ENCODE measurements at places on chromosomes 1 and 21.

DNA sequence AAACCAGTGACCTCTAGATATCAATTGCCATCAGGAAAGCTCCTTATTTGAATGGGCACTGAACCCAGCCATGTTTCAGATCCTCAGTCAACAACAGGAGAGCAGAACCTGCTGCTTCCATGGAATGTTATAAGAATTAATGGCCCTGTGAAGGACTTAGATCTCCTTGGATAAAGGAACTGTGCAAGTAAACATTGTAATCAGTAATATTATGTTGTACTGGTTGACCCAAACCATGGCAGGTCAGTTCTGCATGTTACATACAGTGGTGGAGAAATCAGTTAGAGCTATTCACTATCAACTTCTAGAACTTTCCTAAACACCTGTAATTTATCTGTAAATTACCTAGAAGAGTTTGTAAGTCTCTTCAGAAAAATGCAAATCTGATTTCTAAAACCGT lies 11.2 kb upstream of the CLDN8 start:
- no peak for DNase-seq

DNA sequence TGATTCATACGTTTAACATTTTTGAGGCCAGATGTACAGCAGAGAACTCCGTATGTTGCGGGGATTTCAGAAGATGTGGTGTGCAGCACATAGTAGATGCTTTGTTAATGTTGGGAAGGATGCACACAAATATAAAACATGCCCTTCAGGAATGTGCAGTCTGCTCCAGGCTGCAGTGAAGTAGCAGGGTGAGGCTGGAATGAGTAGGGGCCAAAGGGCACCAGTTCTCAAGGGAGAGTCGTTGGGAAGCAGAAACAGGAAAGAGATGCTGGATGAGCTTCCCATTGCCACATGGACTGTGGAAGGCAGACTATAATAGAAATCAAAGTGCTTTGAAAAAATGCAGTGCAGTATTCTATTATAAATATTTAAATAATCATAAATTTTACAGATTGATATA lies 126.9 kb downstream of the NOS1AP start:
- no peak for DNase-seq

GRCh38 chr1:102047724-102048123 lies 51.0 kb upstream of the OLFM3 start:
- no peak for DNase-seq

- DNase-seq: no peak
Observed at GRCh38 chr1:11456965-11457364, 22.0 kb upstream of the DISP3 start.

- no peak for DNase-seq
Observed at GRCh38 chr1:217088011-217088410, 364.8 kb upstream of the ESRRG start.

DNA sequence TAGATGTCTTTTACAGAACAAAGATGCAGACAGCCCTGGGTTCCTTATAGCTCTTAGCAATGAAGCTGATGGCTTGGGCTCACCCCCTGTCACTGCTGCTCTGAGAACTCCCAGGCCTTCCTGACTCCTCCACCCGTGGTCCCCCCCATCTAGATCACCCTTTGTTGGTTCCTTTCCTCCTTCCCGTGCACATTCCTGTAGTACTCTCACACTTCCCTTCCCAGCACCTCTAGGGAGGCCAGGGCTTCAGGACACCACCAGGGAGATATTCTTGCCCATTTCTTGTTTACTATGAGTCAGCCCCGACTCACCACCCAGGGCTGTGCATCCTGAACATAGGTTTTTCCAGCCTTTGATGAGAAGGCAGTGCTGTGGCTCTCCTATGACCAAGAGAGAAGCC lies 14.4 kb upstream of the NOS1AP start:
- no peak for DNase-seq

- peak; percentile 49 for DNase-seq
Observed at GRCh38 chr1:179809506-179810366, 66.6 kb downstream of the FAM163A start.

DNA sequence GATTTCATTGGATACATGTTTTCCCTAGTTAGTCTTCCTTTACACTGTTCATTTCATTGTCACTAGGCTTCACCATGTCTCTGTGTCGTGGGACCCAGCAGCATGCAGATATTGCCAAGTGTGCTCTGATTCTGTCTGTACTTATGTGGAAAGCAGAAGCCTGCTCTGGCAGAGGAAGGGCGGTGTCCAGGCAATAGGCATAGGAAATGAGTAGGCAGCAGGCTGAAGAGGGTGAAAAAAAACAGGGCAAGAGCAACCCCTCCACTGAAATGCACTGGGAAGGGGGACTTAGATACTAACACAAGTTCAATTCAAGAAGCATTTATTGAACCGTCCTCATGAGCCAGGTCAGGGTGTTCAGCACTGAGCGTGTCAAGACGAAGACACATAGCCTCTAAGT lies 85.2 kb upstream of the VAV3 start:
- no peak for DNase-seq

DNA sequence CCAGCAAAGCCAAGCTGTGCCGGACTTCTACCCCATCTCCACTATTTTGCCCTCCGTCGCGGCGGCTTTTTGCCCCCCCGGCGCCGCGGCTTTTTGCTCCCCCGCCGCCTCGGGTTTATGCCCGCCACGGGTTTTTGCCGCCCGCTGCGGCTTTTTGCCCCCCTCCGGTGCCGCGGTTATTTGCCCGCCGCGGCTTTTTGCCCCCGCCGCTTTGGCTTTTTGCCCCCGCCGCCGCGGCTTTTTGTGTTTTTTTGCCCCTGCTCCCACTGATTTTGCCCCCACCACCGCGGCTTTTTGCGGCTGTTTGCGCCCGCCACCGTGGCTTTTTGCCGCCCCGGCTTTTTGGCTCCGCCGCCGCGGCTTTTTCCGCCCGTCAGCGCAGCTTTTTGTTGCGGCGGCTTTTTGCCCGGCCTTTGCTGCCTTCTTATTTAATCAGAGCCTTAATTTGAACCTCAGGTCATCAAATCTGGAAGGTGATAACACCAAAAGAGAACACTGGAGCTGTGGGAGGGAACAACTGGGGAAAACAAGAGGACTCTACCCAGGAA lies 106.0 kb downstream of the TPTE start:
- DNase-seq: no peak

DNA sequence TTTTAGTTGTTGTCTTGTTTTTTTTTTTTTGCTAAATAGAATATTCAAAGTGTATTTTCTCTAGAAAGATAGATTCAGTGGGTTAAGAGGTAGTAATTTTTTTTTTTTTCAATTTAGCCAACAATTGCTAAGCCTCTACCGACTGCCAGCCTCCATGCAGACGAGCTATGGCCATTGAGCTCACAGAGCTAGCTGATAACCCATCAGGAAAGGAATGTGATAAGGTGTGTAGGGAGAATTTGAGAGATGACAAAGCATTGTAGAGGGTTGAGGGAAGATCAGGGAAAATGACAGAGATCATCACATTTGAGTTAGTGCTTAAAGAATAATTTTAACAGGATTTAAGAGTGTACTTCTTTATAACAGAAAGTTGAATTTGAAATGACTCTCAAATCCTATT lies 30.6 kb downstream of the DNM3 start:
- no peak for DNase-seq

GRCh38 chr1:215146240-215146975 lies 63.9 kb downstream of the KCNK2 start:
- DNase-seq: no peak

GRCh38 chr1:243495442-243496186 lies 239.8 kb downstream of the SDCCAG8 start:
- DNase-seq: no peak

- DNase-seq: no peak
Observed at GRCh38 chr1:207034998-207035397, 2.4 kb upstream of the C1orf116 start.

GRCh38 chr1:59422921-59423575 lies 126.2 kb downstream of the FGGY start:
- DNase-seq: no peak

- no peak for DNase-seq
Observed at GRCh38 chr1:90319918-90320317, 325.0 kb downstream of the ZNF326 start.

- DNase-seq: no peak
Observed at GRCh38 chr1:93669369-93669768, 12.3 kb downstream of the BCAR3 start.

DNA sequence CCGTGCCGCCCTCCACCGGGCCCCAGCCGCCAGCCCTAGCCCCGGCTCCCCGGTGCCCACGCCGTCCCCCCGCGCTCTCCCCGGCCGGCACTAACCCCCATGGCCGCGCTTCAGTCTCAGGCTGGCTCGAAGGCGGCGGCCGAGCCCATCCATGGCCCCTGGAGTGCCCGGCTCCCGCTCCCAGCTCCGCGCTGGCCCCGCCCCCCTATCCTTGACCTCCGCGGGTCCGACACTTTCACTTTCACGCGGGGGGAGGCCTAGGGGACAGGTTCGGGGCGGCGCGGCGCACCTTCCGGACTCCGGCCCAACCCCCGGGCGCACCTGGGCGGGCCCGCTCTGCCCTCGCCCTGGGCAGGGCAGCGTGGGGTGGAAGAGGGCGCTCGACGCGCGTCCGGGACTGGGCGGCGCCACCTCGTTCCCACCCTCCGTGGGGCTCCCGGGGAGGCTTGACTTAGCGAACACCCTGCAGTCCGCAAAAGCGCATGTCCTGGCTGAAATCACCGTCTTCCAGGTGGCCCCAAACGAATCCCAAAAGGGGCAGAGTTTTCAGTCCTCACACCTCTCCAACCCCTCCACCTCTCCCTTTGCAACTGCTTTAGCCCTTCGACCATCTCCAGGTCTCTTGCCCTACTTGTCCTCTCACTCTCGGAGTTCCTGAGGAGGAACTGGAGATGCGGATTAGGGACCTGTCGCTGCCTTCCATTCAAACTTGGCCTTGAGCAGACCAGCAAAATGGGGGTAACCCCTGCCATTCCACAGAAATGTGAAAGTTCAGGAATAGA lies 3.9 kb upstream of the DENND2D start:
- no peak for DNase-seq

DNA sequence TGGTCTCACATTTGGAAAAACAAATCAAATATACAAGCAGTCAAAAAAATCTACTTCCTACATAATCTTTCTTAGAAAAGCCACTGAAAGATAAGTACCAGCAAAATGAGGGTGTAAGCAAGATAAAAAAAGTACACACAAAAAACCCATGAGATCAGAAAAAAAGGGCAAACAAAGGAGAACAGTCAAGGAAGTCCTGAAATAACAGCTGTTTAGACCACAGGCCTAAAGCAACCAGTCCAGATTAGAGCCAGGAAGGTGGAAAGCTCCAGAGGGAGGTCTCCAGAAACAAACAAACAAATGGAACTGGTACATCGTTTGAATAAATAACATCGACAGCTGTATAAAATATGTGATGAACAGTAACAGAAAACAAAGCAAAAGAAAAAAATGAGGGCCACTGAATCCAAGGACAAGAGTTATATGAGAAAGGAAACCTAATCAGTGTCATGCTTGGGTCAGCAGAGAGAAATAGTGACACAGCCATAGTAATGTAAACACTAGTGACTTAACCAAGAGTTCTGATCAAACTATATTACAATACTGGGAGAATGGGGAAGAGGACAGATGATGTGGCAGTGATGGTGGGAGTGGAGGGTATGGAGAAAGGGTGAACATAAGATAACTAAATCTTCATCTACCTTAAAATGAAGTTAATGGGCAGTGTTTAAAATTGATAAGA lies 67.5 kb downstream of the NVL start:
- no peak for DNase-seq

DNA sequence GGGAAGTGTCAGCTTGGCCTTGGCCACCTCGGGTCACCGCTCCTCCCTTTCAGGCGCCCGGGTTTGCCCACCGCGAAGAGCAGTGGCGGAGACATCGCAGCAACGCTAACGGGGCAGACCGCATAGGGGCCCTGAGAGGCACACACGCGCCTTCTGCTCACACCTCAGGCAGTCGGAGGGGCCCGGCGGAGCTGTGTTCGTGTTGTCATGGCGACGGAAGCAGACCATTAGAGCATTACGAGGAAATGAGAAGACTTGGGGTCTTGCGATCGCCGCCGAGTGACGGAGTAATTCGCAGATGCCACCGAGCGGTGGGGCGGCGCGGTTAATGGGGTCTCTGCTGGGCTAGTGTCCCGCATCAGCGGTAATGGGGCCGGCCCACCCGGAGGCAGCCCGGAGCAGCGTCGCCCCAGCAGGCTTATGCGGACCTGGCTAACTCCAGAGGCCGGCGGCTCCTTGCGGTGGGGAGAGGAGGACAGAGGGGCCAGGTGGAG lies 144.1 kb downstream of the TNR start:
- DNase-seq: no peak

- no peak for DNase-seq
Observed at GRCh38 chr1:57600424-57600823, 176.6 kb upstream of the DAB1 start.

DNA sequence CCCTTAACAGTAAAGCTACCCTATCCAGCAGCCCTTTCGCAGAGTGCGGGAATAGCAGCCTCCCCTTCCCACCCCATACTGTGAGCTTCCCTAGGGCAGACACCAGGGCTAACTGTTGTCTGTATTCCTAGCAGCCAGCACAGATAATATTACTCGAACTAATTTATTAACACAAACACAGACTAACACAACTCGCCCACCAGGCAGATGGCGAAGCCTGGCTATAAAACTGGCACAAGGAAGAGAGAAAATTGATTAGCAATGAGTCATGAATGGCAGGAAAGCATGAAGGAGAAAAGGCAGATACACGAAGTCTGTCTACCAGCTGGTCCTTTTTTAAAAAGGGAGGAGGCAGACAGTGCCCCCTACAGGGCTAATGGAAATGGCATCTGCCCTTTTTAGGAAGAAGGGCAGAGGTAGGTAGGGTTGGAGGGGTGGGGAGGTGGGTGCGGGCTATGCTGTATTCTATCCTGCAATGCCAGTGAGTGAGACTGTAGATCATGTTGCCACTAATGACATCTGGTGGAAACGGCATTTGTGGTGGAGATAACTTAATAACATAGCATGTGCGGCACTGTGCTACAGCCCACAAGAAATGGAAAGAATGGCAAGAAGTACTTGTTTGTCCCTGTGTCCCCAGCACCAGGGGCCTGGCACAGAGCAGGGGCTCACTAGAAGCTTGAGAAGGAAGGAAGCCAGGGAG lies 30.6 kb upstream of the CTPS1 start:
- DNase-seq: peak; percentile 10

- peak; percentile 79 for DNase-seq
Observed at GRCh38 chr1:66929999-66930822, 5.4 kb downstream of the MIER1 start.

DNA sequence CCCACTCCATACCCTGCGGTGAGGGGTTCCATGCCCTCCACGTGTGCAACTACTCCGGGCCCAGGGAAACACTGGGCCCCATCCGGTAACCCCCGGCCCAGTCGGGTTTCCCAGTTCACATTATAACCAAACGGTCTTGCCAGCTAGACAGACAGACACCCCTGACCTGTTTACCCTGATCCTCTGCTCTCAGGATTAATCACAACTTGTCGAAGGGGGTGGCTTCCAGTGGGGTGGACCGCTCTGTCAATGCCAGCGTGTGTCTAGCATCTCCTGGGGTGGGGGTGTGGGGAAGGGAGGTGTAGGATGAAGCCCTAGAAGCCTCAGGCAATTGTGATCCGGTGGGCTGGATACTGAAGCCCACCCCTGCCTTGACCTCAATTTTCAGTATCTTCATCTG lies 4.6 kb upstream of the OLIG2 start:
- no peak for DNase-seq

- DNase-seq: no peak
Observed at GRCh38 chr1:155537193-155537592, 25.4 kb downstream of the ASH1L start.

GRCh38 chr1:200979574-200980451 lies 43.7 kb downstream of the KIF21B start:
- DNase-seq: peak; percentile 18

- DNase-seq: no peak
Observed at GRCh38 chr1:186839041-186839400, 10.3 kb downstream of the PLA2G4A start.

GRCh38 chr1:108897865-108898720 lies 21.3 kb downstream of the GPSM2 start:
- DNase-seq: no peak

GRCh38 chr1:48940962-48941732 lies 164.5 kb upstream of the BEND5 start:
- no peak for DNase-seq

All from activated CD8-positive, alpha-beta memory T cell treated with anti-CD3 and anti-CD28 coated beads for 1 hour (primary cell).